Dorsolateral prefrontal cortex (tissue), 122 donors: ENCODE measurements at places on chromosomes 1 and 21.

DNA sequence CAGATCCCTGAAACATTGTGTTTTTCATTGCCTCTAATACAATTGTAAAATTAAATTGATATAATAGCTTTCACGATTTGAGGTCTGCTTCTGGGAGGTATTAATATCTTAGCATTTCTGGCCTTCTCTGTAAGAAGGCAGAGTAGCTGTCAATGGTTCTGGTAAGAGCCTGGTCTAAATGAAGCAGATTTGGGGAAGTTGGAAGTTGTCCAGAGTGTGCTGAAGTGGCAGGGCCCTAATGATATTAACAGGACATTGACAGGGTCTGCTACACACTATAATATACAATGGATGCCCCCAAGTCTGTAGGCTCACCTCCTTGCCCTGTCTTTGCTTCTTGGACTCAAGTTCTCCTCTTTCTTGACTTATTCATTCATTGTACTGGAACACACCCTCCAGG, 99.5 kb downstream of the C4BPA start:
- no peak for DNase-seq

DNA sequence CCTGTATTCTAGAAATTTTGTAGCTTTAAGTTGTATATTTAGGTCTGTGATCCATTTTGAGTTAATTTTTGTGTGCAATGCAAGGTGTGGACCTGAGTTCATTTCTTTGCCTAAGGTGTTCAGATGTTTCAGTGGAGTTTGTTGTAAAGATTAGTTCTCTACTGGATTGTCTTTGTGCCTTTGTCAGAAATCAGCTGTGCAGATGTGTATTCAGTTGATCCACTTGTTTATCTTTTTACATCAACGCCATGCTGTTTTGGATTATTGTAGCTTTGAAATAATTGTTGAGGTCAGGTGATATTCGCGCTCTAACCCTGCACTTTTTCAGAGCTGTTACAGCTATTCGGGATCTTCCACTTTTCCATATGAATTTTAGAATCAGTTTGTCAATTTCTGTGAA, 32.8 kb downstream of the SKI start:
- no peak for DNase-seq

- no peak for DNase-seq
Measured at GRCh38 chr21:15400905-15401304, 328.9 kb upstream of the USP25 start.

DNA sequence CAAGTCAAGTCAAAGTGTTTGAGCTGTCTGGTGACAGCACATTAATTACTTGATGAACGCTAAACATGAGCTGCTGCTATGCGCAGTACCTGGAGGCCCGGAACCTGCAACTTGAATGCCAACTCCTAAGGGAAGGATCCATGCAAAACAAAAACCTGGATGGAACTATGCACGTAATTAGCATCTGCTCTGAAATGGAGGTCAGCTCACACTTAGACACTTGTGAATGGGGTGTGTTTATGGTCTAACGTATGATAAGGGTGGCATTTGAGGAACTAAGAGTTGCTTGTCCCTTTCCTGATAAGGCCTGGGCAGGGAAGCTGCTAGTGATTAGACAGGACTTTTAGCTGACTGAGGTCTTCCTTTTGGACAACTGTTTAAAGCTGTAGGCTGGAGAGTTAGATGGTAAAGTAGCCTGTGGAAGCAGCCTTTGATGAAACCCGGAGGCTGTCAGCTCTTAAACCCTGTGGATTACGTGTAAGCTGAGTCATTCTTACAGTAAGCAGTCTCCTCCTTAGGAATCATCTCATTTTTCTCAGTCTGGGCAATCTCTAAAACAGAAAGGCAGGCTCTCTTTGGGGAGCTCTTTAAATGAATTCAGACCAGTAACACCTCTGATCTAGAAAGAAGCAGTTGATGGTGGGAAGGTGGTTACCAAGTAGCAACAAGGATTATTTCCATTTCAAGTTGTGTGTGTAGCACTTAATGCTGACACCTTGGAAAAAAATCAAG, 6.8 kb downstream of the TENT5C start:
- no peak for DNase-seq

DNA sequence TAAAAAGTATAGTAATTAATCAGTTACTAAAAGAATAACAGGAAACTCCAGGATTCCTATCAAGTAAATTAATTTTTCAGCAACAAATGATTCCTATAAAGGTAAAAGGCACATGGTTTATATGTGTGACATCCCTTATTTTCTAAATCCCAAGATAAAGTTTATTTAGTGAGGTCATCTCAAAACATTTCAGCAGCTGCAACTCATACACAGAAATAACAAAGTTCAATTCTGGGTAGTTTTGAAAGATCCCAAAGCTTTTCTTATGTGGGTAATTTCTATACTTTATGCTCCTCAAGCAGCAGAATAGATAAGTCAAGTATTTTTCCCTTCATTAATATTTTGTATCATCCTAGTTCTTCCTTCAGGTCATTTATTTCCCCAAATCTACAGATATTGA, 117.7 kb downstream of the EIF4G3 start:
- DNase-seq, result no peak

- no peak for DNase-seq
Measured at GRCh38 chr1:37147906-37148305, 113.6 kb upstream of the GRIK3 start.
